ENCODE measurements at places on chromosomes 12 and 14.
A peak's percentile ranks its signal among the peaks of the same experiment; 100 is the strongest.

- no peak for DNase-seq
Observed at GRCh38 chr14:75158843-75159614, 17.4 kb downstream of the TMED10 start.

DNA sequence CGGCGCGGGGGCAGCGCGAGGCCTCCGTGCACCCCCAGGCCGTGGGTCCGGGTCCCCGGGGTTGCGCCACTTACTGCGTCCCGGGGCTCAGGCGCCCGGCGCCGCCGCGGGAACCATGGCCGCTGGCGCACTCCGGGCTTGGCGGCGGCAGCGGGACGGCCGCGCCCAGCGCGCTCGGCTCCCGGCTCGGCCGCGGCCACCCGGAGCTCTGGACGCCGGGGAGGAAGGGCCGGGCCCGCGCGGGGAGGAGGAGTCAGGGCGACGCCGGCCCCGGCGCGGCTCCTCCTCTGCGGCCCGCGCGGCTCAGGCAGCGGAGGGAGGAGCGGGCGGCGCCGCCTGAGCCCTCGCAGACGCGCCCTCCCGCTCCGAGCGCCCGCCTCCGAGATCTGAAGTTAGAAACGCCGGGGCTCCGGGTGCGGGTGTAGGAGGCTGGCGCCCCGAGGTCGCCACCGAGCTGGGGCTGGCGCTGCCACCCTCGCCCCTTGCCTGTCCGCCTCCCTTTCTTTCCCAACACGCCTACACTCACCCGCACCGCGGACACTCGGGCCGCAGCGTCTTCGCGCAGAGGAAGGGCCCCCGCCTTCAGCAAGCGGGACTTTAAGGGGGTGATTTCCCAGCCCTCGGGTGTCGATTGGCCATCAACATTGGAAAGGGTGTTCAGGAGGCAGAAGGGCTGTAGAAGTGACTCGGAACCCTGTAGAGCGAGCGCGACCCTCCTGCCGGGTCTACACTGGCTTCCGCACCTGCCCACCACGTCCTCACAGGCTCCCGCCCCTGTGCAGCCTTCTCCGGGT lies at the start of gene NIN:
TSS of gene NIN (minus strand) at position 231 of the 794 bp plus-strand sequence. CDS start 9,106 bp downstream, outside the sequence.
- peak; percentile 58 for DNase-seq

DNA sequence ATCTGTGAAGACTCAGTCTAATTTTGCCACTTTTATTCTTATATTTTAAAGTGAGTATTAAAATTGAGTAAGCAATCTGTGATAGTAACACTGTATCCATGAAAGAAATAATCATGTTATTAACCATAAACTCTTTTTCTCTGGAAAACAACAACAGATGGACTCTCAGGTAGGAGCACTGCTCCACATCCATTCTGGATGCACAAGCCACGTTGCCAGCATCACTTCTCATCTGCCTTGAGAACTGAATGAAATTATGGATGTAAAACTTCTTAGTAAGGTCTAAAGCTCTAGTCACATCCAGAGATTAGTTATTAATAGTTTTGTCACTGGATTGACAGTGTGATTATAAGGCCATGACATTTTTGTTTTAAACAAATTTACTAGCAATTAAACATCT lies 489.1 kb upstream of the SYT1 start:
- DNase-seq = no peak

- no peak for DNase-seq
Observed at GRCh38 chr14:93285044-93285443, 47.8 kb downstream of the BTBD7 start.

DNA sequence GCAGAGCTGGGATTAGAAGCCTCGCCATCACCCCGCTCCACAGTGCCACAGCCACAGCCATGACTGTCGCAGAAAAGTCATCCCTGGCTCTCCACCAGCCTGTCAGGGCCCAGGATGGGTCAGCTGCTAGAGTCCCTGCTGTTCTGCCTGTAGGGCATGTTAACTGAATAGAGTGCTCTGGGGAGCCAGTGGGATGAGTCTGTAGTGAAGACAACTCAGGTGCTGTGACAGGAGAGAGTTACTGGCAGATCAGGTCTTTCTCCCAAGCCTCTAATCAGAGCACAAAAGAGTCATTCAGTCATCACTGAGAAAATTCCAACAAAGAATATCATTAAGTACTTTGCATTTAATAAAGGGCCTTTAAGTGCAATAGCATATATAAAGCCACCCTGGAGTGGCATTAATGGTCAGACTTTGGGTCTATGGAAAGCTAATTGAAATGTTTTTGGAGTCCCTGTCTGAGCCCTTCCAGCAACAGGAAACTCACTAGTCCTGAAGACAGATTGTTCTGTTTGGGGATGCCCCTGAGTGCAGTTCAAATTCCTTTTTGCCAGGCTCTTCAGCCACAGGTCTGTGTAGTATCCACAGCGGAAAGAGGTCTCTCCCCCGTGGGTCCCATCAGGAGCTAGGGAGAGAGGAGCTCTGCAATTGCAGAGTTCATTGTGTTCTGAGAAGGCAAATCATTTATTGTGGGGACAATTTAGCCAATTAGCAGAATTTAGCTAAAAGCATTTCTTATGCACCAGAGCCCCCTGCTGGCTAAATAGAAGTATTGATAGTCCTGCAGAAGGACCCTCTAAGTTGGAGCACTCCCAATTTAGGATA lies 45.2 kb upstream of the C14orf132 start:
- DNase-seq = no peak

DNA sequence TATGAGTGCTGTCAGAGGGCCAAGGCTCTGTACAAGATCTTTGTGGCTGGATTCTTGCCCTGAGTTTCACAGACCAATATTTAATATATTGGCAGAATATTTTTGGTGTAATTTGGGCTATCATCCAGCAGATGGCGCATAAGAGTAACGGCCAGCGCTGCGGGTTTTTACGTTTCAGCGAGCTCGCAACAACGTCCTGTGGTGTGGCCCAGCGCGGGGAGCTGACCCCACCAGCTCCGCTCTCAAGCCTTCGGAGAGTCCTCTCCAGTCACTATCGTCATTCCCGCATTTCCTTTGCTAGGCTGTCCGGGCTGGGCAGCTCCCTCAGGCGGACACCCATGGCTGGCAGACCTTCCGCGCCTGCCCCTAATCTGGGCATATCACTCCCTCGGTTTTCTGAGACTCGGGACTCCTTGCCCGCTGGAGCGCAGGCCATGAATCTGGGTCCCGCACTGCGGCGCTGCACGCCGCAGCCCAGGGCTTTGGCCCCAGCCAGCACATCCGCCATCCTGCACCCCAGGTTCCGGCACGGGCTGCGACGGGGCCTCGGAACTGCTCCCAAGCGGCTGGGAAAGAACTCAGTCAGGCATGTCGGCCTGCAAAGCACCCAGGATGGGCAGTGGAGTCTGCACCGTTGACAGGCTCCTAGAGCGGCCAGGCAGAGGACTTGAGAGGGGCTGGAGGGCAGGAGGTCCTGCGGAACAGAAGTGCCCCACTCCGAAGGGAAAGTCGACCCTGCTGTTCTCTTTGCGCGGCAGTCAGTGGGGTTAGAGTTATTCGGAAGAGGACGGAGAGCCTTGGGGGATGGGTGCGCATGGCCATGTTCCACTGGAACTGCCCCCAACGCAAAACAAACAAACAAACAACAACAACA lies 18.4 kb downstream of the OLR1 start:
- DNase-seq = peak; percentile 31

GRCh38 chr12:123445388-123446332 lies 9.2 kb upstream of the RILPL2 start:
- DNase-seq = no peak

GRCh38 chr14:85172889-85173477 lies 357.0 kb upstream of the FLRT2 start:
- DNase-seq = no peak

GRCh38 chr14:38481952-38482678 lies 226.2 kb upstream of the CLEC14A start:
- no peak for DNase-seq

DNA sequence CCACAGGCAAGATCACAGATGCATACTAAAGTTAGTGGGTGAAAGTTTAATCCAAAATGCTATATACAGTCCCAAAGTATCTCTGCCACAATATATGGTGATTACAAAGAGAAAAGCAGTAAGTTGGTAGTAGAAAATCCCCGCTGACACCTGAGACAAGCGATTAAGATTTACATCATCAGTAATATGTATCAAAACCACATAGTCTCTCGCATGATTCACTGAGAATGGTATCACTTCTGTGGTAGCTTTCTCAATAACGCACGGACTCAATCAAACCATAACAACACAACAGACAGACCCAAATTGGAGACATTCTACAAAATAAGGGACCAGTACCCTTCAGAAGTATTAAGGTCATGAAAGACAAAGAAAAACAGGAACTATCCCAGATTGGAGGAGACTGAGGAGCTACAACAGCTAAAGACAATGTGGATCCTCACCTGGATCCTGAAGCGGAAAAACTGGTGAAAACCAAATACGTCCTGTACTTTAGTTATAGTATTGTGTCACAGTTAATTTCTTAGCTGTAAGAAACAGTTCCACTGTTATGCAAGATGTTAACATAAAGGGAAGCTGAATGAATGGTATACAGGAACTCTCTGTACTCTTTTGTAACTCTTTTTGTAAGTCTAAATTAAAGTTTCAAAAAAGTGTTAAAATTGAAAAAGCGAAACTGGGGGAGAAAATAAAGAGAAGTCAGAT lies 51.0 kb downstream of the SPTLC2 start:
- no peak for DNase-seq

DNA sequence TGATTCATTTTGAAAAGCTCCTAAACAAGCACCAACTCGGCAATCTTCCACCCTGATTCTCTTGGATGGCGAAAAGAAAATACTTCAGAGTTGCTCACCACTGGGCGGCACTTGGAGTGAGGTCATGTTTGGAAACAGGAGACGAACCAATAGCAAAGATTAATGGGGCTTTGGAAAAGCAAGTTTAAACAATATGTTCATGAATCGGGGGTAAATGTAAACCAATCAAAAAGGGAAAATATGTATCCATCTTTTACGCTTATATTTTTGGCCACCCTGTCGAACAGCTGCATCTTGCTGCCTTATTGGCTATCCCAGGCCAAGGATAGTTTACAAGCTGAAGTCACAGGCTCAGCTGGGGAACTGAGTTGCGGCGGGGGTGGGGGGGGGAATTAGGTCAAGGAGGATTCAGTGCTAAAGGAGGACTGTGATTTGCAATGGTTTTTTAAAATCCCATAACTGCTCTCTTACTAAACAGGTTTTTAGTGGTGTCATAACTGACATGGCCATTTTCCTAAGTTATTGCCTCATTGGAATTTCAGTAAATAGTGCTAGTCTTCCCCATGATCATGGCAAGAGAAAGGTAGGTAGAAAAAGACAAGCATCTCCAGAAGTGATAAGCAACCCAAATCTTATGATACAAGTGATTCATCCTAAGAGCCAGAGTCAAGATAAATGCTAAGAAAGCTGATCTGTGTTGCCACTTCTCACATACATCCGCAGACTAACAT lies 210.6 kb downstream of the PHLDA1 start:
- DNase-seq = no peak

GRCh38 chr12:49428793-49429192 lies 61.5 kb downstream of the SPATS2 start:
- DNase-seq = no peak

DNA sequence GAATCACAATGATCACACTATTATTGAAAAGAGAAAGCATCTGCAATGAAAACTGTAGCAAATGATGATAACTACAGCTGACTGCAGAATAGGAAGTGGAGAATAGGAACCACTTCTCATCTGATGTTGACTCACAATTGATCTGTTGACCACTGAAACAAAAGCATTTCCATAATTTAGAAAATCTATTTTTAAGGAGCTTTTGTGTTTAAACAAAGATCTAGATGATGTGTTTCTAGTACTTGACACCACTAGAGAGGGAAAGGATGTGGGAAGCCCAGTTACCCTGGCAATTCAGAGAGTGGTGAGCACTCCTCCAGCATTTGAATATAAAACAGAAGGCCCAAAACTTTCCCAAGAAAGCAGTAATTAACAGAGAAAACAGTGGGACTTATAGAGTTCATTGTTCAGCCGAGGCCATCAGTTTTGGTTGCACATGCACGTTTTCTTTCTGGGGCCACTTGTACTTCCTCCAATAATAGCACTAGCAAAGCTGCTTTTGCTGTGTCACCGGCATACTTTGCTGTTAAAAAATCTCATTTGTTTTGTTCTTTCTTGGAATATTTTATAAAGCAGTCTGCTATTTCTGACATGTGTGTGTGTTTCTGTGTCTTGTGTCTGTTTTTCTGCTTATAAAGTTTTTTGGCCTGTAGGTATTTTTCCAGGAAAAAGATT lies 76.1 kb upstream of the HECTD1 start:
- no peak for DNase-seq

- no peak for DNase-seq
Observed at GRCh38 chr14:74235017-74235416, 4.2 kb upstream of the VSX2 start.

- DNase-seq = peak; percentile 36
Observed at GRCh38 chr14:20609215-20610001, 18.2 kb upstream of the RNASE12 start.

DNA sequence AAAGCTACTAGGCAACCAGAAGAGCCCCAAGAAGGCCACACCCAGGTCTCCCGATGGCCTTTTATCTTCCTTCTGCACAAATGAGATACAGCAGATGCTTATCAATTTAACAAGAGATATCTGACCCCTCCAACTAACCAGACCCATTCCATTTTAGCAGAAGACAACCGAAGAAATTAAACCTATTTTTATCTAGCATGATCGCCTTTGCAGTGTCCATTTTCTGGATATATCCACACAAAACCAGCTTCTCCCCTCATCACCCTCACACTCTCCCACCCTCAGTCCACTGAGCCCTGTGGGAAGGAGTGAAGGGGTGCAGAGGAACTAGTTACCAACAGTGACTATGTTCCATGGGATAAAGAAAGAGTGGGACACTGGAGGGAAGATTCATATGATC lies 20.9 kb upstream of the DHRS4 start:
- DNase-seq = no peak

GRCh38 chr14:20179218-20179617 lies 11.5 kb upstream of the OR11G2 start:
- DNase-seq = no peak

DNA sequence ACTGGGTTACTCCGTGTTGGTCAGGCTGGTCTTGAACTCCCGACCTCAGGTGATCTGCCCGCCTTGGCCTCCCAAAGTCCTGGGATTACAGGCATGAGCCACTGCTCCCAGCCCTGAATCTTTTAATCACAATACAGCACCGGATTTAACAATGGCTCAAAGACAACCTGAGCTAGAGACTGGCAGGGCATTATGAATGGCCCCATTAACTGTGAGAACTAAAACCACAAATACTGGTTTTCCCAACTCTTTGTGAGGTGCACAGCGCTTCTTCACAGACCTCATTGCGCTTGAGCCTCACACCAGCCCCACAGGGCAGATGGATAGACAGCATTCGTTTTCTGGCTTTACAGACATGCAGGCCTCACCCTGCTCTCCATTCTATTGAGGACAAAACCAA lies 107.0 kb upstream of the FKBP4 start:
- DNase-seq = no peak

GRCh38 chr14:87644689-87645088 lies 348.3 kb downstream of the GALC start:
- DNase-seq = no peak

GRCh38 chr12:51082561-51083125 lies 753 bp downstream of the CSRNP2 start:
- peak; percentile 1 for DNase-seq
